ENCODE measurements at places on chromosomes 16 and 17. TPM values are rescaled to one million over a fixed set of nuclear protein-coding genes. Genes with fewer than 3 reads are reported as not detected.

CES1 gene
- total RNA-seq: 2.5 TPM

SARM1 gene
- total RNA-seq: 10.5 TPM

CDH8 gene
- total RNA-seq: not detected

RNF222 gene
- not detected for total RNA-seq

GGA2 gene
- 15.9 TPM for total RNA-seq

CD300A gene
- not detected for total RNA-seq

FKBP10 gene
- total RNA-seq: 293 TPM

SCGB1C2 gene
- not detected for total RNA-seq

SLC12A3 gene
- under 0.01 TPM for total RNA-seq

POLR2A gene
- 79.0 TPM for total RNA-seq

WFIKKN1 gene
- total RNA-seq: 0.14 TPM

ZNF624 gene
- 4.1 TPM for total RNA-seq

PHOSPHO1 gene
- 0.71 TPM for total RNA-seq

CDH3 gene
- total RNA-seq: 0.14 TPM

C1QTNF8 gene
- total RNA-seq: not detected

OR4D1 gene
- not detected for total RNA-seq

KRTAP3-1 gene
- not detected for total RNA-seq

CD79B gene
- total RNA-seq: 0.43 TPM

CNTD1 gene
- total RNA-seq: 0.14 TPM

CACNG1 gene
- not detected for total RNA-seq

HS3ST3B1 gene
- total RNA-seq: 3.5 TPM

All from smooth muscle cell of bladder (primary cell).